Fibroblast of skin of abdomen (primary cell): ENCODE measurements at places on chromosomes 13 and 19.
A peak's percentile ranks its signal among the peaks of the same experiment; 100 is the strongest.

- no peak for DNase-seq
Measured at GRCh38 chr19:54551293-54551692, 22.3 kb upstream of the LILRA2 start.

DNA sequence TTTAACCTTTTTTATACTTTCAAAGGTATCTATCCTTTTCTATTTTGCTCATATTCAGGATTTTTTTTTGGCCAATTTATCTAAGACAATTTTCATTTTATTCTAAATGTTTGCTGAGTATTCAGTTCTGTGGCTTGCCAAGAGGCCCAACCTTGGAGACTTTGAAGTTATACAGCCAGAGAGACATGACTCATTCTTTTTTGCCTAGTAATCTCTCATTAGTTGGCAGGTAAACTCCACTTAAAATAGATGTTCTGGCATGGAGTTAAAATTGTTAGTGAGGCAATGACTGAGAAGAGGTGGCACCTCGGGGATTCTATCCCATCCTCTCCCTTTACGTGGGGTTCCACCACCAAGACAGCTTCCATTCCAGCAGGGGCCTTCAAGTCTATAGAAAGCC is 213.8 kb downstream of the KCTD12 start:
- DNase-seq, result peak; percentile 35

DNA sequence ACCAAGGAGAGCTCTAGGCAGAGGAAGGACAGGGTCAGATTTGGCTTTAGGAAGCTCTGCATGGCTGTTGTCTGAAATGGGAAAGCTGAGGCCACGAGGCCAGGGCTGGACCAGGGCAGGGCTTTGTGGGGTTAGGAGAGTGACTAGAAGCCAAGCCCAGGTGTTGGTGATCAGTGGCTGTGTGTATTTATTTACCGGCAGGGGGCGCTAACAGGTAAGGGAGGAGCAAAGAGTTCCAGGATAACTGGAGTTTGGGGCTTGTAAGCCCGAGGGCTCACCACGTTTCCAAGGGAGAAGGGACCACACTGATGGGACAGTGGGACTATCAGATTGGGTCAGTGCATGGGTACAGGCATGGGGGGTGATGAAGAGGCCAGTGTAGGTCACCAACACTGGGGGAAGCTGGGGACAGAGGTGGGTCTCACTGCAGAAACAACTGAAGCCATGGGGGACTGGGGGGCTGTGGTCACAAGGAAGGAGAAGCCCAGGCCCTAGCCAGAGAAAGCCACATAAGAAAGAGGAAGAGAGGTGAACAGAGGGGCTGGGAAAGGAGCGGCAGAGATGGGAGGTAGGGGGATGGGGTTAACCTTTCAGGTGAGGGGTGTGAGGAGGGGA is 3.9 kb downstream of the TMEM147 start:
- peak; percentile 66 for DNase-seq

DNA sequence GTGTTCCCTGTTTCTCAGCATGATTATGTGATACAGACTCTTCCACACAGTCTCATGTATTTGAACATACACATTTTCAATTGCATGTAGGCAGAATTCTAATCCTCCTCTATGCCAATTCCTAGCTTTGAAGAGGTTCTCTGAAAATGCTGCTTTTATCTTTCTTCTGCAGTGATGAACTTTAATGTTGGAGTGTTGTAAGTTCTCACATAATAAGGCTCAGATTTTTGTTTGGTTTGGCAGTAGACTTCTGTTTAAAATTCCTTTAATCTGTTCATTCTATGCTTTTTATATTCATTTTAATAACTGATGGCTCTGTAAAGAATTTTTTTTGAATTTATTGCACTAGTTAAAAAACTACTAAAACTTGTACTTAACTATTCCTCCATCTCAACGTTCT is 225.8 kb downstream of the GGACT start:
- no peak for DNase-seq

GRCh38 chr19:13613447-13613846 is 107.2 kb upstream of the CACNA1A start:
- DNase-seq, result no peak

- DNase-seq, result no peak
Measured at GRCh38 chr13:90926459-90926858, 421.0 kb upstream of the MIR17HG start.

DNA sequence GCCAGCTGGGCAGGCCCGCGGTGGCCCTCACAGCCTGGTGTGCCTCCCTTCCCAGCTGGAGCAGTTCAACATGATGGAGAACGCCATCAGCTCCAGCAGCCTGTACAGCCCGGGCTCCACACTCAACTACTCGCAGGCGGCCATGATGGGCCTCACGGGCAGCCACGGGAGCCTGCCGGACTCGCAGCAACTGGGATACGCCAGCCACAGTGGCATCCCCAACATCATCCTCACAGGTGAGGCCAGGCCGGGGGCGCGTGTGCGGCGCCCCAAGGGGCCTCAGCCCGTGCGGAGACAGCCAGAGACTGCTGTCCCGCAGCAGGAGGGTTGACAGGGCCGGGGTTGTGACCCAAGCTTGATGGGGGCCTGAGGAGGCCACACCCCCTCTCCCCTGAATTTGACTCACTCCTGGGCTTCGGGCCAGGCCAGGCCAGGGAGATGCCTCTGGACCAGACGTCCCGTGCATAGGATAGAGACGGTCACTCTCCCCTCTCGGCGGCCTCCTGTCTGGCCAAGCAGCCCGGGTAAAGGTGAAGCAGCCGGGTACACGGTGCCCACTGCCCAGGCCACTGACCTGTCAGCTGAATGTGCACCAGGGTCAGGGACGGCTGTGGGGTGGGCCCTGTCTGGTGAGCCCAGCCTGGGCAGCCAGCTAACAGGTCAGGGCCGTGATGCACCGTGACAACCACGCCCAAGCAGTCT is 15.4 kb downstream of the COMP start:
- peak; percentile 46 for DNase-seq
